NCI-H1694 treated with DMSO at 0.1 percent for 48 hours (cell line): ENCODE measurements at places on chromosomes 5 and 9.

DNA sequence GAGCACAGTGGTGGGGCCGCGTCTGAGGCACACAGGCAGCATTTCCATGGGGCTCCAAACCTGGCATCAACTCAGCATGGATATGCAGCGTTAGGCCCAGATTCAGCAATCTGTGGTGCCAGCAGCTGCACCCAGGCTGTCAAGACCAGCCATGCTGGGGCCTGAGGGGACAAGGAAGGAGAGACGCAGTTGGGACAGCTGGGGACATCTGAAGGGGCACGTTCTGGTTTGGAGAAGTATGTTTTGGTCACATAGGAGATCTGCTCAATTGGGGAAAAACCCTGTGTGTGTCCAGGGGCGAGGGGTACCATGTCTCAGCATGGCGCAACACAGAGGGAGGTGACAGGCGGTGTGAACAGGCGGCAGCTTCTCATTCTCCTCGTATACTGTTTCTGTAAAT, 66.6 kb upstream of the ECM2 start:
- DNase-seq, result no peak

DNA sequence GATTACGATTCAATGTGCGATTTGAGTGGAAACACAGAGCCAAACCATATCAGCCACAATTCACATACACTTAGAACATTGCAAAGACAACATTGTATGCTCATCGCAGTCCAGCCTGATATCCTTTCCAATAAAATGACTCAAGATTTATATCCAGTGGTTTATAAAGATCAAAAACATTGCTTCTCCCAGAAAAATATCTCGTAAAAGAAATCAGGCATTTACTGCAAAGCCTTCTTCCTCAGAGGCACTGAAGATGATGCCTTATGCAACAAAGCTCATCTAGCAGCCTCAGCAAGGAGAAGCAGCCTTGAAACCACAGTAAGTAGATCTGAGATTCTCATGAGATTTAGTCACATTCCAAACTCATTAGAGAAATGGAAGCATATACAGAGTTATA, 523.8 kb downstream of the ELAVL2 start:
- no peak for DNase-seq

GRCh38 chr5:14193496-14193895, 50.4 kb downstream of the TRIO start:
- no peak for DNase-seq

DNA sequence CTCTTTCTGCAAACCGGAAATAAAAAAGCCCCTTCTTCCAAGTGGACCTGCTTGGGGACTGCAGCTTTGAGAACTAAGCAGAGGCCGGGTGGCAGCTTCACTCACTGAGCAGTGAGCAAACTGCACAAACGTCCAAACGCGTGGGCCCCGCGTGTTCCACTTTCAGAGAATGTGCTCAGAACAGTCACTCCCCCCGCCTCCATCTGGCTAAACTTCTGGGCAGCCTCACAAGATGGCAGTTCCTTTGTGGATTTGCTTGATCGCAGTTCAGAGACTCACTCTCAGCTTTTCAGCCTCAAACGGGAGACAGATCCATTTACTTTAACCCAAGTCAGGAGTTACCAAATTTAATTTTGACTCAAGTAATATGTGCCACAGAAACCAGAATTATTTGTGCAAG, 216.6 kb downstream of the TLE1 start:
- no peak for DNase-seq

DNA sequence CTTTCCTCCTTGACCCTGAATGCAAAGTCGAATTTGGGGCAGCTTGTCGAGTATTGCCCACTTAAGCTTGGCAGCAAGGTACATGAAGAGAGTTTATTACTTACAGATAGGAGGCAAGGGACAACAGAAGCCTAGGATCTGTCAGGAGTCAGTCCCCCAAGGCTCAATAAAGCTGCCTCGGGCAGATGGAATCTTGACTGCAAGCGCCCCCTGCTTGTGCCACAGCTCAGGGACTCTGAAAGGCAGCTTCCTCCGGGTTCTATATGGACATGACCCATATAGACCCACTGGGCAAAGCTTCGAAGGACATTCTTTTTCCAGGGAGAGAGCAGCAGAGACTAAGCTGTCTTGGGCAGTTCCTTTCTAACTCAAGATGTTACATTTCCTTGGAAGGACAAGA, 971.5 kb downstream of the EFNA5 start:
- no peak for DNase-seq

- DNase-seq, result peak; percentile 11
Measured at GRCh38 chr5:131423056-131423455, 159.2 kb downstream of the CDC42SE2 start.

DNA sequence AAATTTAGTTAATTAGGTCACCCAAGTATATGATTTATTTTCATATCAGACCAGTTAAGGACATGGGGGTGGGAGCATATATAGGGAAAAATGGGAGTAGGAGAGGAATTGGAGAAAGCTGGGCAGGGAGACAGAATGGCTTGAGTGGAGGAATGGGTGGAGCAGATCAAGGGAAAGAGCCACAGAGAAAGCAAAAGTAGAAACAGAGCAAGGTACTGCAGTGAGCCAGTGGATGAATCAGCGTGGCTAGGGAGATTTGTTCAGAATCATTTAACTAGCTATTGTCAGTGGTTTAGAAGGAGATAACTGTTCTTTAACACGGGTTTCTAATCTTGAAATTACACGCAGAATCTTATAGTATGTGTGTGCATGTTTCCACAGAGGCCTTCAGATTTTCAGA, 37.4 kb downstream of the SNX24 start:
- DNase-seq, result no peak

DNA sequence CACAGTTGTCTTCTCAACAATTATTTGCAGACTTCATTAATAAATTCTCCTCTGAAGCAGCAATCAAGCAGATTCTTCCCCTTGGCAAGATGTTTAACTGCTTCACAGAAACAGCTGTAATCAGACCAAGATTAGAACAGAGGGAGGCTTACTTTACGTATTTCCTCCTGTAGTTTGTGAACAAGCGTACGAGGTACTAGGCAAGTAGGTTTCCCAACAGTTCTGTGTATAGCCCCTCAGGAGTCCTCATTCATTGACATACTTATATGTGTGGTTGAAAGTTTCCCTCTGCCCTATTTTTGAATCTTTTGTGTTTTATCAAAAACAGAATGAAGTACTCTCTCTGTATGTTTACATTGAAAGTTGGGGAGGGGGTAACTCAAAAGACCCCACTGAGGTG, 128.0 kb downstream of the SPATA31D1 start:
- no peak for DNase-seq

DNA sequence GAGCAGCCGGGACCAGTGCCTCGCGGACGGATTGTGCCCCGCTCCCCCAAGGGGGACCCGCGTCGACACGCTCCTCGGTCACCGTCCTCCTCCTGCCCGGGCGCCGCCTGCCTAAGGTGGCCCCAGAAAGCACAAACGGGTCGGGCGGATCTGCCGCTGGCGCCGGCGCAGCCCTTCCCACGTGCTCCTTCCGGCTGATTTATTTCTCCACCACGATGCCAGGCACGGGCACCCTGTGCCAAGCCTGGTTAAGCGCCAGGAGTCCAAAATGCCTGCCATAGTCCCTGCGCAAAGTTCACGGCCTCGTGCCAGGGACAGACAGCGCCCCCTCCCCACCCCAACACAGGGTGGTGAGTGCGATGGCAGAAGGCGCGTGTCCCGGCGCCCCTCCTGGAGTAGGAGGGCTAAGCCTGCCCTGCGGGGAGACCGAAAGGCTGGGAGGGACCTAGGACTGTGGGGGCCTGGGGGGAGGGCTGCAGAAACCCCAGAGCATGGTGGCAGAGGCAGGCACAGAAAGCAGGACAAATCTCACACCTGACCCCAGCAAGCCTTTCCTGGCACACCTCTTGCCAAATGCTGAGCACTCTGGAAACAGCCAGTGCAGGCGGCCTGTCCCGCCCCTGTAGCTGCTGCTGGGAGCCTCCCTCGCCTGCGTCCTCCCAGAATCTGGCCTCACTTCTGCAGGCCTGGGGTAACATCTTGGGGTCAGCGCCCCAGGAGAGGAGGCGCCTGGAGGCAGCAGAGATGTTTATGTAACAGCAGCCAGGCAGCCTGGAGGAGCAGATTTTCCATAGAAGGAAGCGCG, 1.1 kb upstream of the NOTCH1 start:
- peak; percentile 42 for DNase-seq

GRCh38 chr9:91001146-91001611, 199.6 kb downstream of the SYK start:
- DNase-seq, result peak; percentile 37

DNA sequence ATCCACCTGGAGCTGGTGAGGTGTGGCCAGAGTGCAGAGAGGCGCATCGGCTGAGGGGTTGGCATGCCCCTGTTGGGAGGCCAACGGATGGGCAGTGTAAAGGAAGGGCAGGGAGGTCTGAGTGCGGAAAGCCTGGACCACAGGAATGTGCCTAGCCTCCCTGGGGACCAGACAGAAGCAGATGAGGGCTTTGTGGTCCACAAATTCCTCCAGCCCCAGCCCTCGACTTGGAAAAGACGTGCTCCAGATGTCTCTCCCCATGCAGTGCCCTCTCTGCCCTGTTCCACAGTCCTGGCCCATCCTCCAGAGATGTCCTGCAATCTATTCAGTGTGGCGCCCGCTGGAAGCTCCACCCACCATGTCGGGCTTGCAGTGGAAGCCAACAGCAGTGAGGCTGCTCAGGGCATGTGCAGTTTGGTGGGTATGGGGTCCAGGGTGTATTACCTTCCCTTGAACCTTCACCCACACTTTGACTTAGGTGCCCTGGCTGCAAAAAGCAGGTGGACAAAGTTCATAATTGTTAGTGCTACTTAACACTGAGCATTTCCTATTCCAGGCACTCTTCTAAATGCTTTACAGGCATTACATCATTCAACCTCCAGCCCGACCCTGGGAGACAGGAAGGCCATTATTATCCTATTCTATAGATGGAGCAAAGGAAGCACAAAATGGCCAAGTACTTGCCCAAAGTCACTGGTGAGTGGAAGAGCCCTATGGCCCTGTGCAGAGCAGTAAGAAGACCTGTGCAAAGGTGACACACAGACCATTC, 120.2 kb upstream of the SLC25A48 start:
- DNase-seq, result no peak

- DNase-seq, result no peak
Measured at GRCh38 chr5:61438298-61438970, 106.4 kb downstream of the ZSWIM6 start.

DNA sequence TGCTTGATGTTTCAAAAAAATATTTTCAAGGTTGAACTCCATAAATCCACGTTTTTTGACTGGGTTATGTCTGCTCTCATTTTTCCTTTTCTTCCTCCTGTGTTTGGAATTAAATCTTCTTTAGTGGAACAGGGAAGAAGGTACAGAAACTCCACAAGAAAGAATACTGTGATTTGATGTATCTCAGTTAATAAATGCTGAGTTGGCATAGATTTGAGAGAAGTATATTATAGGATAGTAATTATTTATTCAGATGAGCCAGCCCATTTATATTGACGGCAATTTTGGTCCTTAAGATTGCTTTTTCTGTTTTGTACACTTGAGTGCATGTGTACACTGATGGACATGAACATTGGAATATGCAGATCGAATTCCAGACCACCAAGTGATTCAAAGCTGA, 481.4 kb downstream of the PSAT1 start:
- DNase-seq, result no peak

GRCh38 chr5:1933364-1934055, 50.8 kb upstream of the IRX4 start:
- no peak for DNase-seq

- peak; percentile 32 for DNase-seq
Measured at GRCh38 chr9:121686930-121687541, 35.6 kb downstream of the DAB2IP start.

GRCh38 chr5:1507457-1507856, 16.3 kb downstream of the LPCAT1 start:
- DNase-seq, result no peak

- DNase-seq, result no peak
Measured at GRCh38 chr5:145500710-145501109, 334.4 kb downstream of the PRELID2 start.

- DNase-seq, result no peak
Measured at GRCh38 chr5:77844373-77844622, 68.2 kb upstream of the TBCA start.

DNA sequence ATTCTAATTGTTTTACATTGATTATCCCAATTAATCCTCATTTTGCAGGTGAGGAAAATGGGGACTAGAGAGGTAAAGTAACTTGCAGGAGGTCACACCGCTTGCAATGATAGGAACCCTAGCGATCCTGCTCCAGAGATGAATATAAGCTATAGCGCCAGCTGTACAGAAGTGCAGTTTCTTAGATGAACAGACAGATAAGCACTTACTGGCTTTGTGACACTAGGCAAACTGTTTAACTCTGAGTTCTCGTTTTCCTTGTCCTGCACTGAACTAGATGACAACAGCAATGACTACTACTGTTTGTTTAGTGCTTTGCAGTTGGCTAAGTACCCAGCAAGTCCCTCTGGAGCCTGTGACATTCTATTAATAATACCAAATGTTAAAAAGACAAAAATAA, 11.1 kb downstream of the LHX6 start:
- no peak for DNase-seq

DNA sequence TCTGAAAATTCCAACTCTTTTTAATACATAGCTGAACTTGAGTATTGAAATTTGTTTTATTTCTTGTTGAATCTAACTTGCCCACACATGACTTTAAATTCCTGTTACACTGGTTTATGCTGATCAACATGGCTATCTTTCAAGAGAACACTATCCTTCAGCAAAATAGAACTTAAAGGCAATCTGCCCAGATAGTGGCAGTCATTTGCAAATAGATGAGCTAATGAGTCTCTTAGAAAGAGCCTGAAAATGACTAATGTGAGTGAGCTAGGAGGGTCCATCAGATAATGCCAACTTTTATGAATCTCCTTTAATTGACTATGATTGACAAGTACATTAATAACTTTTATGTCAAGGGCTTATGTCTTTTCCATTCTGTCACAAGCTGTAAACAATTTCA, 1360.8 kb upstream of the C9orf72 start:
- no peak for DNase-seq

DNA sequence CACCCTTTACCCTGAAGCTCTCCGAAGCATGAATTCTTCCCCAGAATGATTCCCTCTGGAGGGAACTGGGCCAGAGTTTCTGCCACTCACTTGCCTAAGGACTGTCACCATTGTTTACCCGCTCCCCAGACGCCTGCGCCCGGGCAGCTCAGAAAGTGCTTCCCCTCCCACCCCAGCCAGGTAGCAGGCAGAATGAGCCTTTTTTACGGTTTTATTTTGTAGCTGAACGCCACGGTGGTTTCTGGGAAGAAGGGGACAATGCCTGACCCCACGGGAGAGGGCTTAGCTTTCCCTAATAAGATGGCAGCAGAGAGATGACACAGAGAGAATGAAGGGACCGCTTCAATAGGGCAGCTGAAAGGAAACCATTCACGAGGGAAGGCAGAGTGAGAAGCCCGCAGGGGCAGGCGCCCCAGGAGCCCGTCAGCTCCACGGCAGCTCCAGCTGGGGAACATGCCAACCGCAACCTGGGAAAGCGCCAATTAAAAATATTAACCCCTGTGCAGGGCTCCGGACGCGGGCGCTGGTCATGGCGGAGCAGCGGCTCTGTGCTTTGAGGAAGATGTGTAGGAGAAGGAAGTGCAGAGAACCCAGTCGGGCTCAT, 20.4 kb upstream of the NTNG2 start:
- DNase-seq, result no peak

- no peak for DNase-seq
Measured at GRCh38 chr5:130526708-130527107, 622.4 kb downstream of the CHSY3 start.

GRCh38 chr5:72436796-72437471, 70.3 kb downstream of the ZNF366 start:
- no peak for DNase-seq
